ENCODE measurements at places on chromosomes 2 and 18.
A peak's percentile ranks its signal among the peaks of the same experiment; 100 is the strongest.

GRCh38 chr2:39991298-39991697 is 212.2 kb upstream of the THUMPD2 start:
- DNase-seq, result no peak

DNA sequence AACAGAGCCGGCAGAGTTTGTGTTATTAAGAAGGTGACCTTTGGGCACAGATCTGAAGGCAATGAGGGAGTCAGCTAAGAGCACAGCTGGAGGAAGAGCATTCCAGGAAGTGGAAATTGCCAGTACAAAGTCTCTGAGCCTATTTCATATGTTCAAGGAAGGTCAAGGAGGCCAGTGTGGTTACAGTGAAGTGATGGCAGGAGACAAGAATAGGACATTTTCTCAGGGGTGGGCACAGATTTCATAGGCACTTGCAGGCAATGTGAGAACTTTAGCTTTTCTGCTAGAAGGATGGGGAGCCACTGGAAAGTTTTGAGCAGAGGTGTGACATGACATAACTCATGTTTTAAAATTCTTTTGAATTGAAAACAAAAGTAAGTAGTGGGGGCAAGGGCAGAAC is 50.3 kb downstream of the ARHGAP25 start:
- DNase-seq, result no peak

- DNase-seq, result no peak
These were observed 110.7 kb upstream of the APCDD1 start for GRCh38 chr18:10343778-10344177.

GRCh38 chr2:182716650-182716979 is 558 bp downstream of the DNAJC10 start:
- peak; percentile 8 for DNase-seq

GRCh38 chr2:236550290-236550689 is 19.3 kb upstream of the ACKR3 start:
- no peak for DNase-seq

DNA sequence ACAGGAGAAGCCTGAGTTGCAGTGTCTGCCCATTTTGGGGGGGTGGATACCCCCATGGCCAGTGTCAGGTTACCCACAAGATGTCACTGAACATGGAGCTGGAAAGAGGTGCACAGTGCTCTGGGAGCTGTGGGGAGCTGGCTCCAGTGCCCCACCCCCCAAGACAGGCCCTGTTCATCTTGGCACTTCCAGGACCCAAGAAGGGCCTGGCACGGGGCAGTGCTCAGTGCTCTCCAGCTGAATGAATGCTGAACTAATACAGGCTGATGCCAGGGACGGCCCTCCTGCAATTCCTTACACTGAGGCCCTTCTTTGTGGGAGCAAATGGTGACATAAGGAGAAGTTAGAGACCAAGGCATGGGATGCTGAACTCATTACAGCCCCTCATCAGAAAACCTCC is 163.4 kb upstream of the GLI2 start:
- DNase-seq, result no peak

- DNase-seq, result no peak
These were observed 8.7 kb upstream of the KIAA2012 start for GRCh38 chr2:202064171-202064880.

- no peak for DNase-seq
These were observed 273.9 kb downstream of the PHLPP1 start for GRCh38 chr18:62989195-62989594.

- DNase-seq, result no peak
These were observed 966.7 kb upstream of the NXPH2 start for GRCh38 chr2:139746901-139747300.

GRCh38 chr2:120596990-120597594 is 138.6 kb upstream of the GLI2 start:
- DNase-seq, result no peak

- DNase-seq, result no peak
These were observed 79.9 kb downstream of the EPAS1 start for GRCh38 chr2:46377101-46377581.

Measured in activated CD4-positive, alpha-beta T cell treated with anti-CD3 and anti-CD28 coated beads, Interleukin-2, Interleukin-4, amounts not matched to agents 100 ng/mL and 50 ng/mL, durations not matched to agents 16 hours and 8 hours (primary cell).